Jurkat, Clone E6-1 (cell line): ENCODE measurements at places on chromosomes 12 and 14.

- no peak for DNase-seq
Measured at GRCh38 chr14:100660882-100661635, 65.6 kb upstream of the DLK1 start.

DNA sequence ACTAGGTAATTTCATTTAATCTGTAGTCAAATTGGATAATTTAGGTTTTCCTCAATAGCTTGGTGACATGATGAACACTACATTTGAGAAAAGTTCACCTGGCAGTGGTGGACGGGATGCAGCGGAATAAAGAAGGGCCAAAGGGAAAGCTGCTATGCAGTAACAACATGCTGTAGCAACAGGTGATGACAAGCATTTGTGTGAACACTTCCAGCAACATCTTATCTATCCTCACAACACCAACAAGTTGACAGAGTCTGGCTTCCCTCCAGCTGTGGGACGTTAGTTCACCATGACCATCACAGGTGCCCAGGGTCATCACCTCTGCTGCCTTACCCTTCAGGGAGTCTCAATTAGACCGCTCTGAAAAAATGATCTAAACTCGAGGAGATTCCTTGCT, 8.3 kb downstream of the DBX2 start:
- no peak for DNase-seq

DNA sequence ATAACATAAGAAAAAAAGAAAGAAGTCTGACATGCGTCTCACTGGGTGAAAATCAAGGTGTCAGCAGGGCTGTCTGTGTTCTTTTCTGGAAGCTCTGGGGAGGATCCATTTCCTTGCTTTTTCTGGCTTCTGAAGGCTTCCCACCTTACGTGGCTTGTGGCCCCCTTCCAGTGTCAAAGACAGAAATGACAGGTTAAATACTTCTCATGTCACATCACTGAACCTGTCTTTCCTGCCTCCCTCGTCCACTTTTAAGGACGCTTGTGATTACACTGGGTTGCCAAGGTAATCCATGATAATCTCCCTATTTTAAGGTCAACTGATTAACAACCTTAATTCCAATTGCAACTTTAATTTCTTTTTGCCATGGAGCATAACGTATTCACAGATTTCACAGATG, 4.6 kb upstream of the PHC1 start:
- no peak for DNase-seq

DNA sequence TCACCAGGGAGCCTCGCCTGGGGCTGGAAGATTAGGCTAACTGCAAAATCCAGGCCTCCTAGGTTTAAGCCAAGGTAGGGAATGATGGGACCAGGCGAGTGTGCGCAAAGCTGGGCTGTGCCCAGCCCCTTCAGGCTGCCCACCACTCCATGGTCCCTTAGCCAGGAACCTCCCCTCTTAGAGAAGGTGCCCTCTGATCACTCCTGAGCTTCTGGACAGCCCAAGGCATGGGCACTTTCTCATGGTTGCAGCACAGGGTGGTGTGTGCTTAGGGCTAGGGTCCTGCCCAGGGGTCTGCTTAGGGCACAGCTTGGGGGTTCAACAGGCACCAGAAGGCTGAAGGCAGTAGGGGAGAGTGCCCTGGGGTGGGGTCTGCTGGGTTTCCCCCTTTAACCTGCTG, 69.0 kb downstream of the PRIMA1 start:
- DNase-seq = no peak

GRCh38 chr14:74649673-74650072, 37.6 kb upstream of the LTBP2 start:
- DNase-seq = no peak

DNA sequence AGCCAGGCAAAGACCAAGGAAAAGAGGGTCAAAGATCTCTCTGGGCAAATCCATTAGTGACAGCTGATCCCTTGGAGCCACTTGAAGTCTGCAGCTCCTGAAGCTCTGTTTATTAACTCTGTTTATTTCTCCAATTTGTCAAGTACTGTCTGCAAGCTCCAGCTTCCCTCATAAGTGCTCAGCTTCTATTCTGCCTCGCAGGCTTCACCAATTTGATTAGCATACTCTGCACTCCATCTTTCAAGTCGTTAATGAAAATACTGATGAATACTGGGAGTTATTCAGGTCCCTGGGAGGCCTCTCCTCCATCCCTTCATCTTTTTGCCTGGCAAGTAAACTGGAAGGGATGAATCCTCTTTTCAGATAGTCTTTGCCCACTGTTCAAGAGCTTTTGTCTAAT, 54.3 kb downstream of the TTC9 start:
- DNase-seq = no peak

DNA sequence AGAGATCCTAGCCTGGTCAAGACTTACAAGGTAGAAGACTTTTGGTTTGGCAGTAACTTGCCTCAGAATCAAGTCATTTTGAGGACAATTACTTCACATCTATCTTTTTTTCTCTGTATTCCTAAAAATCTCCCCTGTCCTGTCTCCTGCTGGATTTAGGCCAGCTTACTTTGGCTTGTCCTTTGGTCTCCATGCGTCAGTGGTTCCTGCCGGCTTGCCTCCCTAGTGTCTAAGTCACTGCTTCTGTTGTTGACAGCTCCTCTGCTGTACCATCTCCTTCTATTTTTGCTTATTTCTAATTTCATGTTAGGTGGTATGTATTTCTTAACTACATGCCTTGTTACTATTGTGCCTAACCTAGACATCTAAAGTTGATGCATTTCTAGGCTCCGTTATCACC, 39.7 kb upstream of the FBLN5 start:
- DNase-seq = no peak

- no peak for DNase-seq
Measured at GRCh38 chr12:12210416-12210815, 56.4 kb downstream of the LRP6 start.

DNA sequence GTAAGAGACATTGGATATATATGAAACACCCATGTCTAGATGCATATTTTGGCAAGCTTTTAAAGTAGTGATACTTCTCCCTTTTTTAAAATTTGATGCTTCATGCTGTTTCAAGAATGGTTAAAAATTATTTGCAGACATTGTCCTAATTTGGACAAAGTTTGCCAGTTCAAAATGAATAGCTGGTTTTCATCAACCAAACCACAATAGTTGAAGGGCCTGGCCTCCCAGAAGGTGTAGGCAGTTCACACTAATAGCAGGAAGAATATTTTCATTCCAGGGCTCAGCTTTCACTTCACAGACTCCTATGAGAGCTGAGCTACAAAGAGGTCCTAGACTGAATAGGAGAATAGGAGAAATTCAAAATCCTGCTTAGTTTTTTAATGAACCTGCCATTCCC, 78.7 kb downstream of the STXBP6 start:
- DNase-seq = no peak

DNA sequence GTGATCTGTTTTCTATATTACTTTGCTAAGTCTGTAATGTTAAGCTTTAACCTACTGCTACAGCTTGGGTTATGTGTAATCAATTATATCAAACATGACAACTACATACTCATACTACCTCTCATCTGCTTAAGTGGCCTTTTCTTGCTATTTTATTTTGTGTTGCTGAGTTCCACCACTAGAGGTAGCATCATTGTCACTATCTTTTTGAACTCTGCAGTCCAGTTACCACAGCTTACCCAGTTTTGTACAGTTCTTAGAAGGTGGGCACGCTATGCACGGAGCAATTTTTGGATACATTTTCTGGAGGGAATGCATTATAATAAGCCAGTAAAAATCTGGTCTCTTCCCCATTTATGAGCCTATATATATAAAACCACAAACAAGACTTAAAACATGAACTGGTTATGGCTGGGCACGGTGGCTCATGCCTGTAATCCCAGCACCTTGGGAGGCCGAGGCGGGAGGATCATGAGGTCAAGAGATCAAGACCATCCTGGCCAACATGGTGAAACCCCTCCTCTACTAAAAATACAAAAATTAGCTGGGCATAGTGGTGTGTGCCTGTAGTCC, 48.5 kb downstream of the SAV1 start:
- peak; percentile 42 for DNase-seq

GRCh38 chr14:106823552-106823951, 1297.2 kb downstream of the TMEM121 start:
- DNase-seq = no peak

GRCh38 chr12:27467641-27468040, 21.1 kb downstream of the SMCO2 start:
- no peak for DNase-seq

GRCh38 chr14:65594153-65594881, 181.8 kb downstream of the FUT8 start:
- no peak for DNase-seq

- no peak for DNase-seq
Measured at GRCh38 chr14:21518725-21519124, 7.4 kb downstream of the SALL2 start.

DNA sequence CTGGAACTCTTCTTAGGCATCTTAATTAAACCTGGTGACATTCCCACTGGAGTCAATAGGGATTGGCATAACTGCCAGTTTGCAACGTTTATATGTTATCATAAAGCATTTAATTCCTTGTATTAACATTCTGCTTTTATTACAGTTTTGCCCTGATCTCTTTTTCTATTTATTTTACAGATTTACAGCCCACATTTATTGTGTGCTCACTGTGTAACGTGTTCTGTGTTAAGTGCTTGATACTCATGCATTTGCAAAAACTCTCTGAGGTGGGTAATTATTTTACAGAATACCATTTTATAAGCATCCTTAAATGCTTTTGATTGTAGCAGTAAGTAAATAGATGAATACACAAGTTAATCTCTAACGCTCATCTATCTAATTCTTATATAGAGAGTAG, 341.5 kb upstream of the FAR2 start:
- no peak for DNase-seq

DNA sequence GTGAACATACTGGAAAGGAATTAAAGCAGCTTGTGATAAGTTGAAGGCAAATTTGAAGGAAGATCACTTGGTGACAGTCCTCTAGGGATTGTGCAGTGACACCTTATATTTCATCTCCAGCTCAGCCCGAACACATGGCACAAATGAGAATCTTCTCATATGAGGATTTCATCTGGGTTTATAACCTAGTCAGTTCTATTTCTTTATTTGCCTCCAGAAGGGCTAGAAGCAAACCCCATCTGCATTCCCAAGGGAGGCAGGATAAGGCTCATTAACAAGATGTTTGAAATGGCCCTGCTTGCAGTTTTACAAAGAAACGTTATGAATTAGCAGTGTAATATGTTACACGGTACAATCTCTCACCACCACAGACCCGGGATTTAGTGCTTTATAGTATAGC, 90.7 kb upstream of the KRR1 start:
- no peak for DNase-seq

DNA sequence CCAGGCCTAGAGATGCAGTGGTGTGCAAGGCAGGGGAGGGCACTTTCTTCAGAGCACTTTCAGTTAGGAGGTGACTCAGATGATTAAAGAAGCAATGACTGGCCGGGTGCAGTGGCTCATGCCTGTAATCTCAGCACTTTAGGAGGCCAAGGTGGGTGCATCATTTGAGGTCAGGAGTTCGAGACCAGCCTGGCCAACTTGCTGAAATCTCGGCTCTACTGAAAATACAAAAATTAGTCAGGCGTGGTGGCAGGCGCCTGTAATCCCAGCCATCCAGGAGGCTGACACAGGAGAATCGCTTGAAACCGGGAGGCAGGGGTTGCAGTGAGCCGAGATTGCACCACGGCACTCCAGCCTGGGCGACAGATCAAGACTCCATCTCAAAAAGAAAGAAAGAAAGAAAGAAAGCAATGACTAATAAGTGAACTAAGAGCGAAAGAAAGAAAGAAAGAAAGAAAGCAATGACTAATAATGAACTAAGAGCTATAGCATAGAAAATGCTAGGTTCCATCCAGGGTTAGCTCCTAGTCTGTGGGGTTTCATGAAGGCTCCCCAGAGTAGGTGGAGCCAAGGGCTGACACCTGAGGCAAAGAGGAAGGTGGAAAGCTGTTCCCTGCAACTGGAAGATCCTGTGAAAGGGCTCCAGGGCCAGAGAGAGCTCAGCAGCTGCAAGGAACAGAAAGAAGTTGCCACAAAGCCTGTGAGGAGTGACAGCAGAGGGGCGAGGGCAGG, 334.5 kb downstream of the CACNA1C start:
- no peak for DNase-seq

DNA sequence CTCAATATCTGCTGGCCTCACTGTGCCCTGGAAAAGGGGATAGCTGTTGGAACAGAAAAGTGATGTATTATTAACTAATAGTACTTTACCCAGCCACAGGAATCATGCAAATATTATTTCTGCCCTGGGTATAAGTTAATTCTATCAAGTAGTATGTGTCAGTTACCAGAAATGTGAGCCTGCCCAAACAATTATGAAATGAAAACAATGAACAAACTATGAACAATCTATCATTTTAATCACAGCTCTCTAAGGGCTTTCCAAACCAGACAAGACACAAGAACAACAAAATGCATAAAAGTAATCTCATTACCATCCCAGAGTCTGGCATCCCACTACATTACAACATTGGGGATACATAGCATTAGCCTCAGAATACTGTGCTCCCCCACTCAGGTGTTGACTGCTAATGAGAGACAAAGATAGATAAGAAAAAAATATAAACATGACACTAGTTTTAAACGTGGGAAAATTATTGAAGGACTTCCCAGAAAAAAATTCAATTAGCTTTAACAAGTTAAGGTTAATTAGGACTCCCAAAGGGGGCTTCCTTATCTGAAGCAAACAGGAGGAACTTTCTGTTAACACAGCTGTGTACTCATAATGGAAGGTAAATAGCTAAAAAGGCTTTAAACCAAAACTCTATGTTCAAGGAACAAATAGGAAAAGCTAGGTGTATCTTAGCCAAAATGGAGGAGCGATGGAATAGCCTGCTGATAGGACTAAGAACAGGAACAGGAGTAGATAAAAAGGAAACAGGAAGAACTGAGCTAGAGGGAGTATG, 3.3 kb downstream of the DCAF5 start:
- DNase-seq = no peak

- DNase-seq = no peak
Measured at GRCh38 chr14:32350020-32350419, 20.9 kb downstream of the AKAP6 start.

- DNase-seq = no peak
Measured at GRCh38 chr12:31001581-31002360, 71.9 kb upstream of the DDX11 start.

- DNase-seq = no peak
Measured at GRCh38 chr14:52266179-52266578, 1.3 kb upstream of the PTGDR start.

DNA sequence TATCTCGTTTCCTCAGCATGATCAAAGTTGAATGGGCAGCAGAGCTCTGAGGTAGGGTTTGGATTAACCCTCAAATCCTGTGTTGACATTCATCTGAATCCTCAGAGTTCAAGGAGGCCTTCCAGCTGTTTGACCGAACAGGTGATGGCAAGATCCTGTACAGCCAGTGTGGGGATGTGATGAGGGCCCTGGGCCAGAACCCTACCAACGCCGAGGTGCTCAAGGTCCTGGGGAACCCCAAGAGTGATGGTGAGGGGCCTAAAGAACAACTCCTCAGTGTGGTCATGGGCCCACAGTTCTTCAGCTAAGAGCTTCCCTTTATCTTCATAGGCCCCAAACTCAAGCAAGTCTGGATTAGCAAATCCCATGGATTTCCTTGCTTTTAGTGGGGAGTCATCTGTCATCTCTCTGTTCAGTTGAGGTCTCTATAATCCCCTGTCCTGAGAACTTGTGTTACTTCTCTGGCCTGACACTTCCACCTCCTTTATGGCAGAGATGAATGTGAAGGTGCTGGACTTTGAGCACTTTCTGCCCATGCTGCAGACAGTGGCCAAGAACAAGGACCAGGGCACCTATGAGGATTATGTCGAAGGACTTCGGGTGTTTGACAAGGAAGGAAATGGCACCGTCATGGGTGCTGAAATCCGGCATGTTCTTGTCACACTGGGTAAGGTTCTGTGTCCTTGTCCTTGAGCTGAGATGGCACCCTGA, 1.5 kb downstream of the MYL6 start:
- no peak for DNase-seq

GRCh38 chr12:1517734-1518525, 76.5 kb downstream of the FBXL14 start:
- no peak for DNase-seq
